Fibroblast of villous mesenchyme (primary cell): ENCODE measurements at places on chromosomes 7 and 10.

DNA sequence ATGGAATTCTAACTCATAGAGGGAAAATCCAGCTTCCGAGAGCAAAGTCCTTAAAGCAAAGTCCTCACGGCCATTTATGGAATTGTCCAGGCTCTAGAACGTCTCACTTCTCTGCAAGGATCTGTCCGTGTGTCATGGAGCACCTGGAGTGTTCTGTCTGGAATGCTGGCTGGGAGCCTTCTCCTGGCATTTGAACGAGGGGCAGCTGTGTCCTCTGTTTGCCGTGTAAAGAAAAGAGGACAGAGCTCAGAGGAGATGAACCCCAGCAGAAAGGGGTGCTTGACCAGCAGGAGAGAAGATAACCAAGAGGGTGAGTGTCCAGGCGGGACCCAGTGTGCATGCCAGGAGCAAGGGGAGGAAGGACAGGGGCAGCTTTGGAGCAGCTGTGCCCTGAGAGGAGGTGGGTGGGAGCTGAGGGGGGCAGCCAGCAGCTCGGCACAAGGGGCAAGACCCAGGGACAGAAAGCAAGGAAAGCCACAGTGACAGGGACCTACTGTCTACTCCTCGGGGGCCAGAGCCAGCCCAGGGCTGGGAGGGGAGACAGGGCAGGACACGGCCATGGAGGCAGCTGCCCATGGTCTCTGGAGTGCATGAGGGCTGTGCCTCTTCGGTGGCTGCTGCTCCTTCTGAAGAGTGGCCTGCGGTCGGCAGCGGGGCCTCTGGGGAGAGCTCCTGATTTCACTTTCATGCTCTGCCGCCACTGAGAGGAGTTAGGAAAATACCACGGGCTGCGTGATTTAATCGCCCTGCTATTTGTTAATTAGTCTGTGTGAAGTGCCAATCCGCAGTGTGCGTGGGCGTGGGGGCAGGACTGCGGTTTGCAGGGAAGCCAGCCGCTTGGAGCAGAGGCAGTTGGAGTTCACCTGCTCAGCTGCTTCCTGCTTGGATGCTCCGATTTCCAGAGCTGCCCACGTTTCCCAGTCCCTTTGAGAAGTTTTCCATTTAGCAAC is 149.3 kb upstream of the SHH start:
- peak; percentile 6 for DNase-seq

DNA sequence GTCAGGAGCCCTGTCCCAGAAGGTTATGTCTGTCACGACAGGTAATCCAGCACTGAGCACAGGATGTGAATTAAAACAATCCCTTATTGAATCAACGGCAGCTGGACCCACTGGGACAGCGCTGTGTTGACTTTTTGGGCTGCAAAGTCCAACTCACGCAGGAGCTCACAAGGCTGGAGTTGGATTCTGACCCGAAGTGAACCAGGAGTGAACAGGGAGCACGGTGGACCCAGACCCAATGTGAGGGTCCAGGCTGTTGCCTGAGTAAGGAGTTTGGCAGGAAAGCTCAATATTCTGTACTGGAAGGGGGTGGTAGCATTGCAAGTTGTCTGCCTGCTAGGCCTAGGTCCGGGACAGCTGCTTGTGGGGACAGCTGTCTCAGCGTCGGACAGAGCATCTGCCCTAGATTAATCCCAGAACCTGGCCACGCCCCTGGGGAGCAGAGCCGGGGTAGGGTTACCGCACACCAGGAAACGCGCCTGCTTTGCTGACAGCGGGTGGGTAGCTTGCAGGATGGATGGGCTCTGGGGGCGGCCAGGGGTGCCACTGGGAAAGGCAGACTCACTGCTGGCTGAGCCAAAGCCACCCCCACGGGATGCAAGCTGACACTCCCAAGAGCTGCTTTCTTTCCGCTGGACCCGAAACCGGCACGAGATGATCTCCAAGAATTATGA is 24.0 kb downstream of the COL26A1 start:
- DNase-seq: no peak

DNA sequence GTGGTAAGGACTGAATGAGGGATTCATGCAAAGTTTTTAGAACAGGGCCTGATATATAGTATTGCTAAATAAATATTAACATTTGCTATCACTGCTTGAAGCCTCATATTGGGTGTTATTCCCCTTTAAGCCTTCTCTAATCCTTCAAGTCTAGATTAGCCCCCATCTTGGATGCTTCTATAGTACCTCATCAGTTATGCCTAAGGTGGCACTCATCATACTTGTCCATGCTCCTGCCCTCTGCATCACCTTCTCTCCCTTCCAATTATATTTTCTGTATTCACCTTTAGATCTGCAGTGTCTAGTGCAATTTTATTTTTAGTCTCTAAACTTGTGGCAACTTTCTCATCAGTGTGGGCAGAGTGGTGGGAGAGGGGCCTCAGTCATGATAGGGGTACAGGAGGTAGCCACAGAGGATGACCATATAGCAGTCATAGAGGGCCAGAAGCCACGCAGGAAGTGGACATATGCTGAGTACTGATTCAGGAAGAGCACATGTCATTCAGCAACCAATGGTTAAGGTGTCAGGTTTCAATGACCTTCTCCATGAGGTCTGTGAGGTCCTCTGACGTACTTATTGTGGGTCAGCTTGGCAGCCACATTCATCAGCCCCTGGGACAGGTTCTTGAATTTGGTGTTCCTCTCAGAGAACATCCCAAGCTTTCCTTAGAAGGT is 2.5 kb downstream of the ENTPD1 start:
- no peak for DNase-seq

DNA sequence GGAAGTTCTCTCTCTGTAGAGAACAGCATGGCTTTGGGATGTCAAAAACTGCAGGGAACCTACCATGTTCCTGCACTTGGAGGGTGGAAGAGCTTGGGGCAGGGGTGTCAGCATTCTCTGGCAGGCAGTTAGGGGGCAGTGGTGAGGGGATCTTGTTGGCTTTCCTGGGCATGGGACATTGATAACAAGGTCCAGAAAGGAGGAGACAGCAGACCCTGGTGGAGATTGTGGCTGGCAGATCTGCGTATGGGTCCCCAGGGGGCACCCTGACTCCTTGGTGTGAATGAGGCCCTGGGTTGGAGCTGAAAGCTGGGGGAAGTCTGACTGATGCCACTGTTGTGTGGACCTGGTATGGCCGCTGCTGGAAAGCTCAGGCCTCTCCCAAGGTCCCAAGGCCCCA is 22.9 kb upstream of the CAMK2B start:
- DNase-seq: peak; percentile 58

GRCh38 chr7:3598854-3599253 is 297.8 kb downstream of the SDK1 start:
- DNase-seq: no peak

- DNase-seq: no peak
These were observed 45.9 kb downstream of the MCMBP start for GRCh38 chr10:119826771-119827170.

DNA sequence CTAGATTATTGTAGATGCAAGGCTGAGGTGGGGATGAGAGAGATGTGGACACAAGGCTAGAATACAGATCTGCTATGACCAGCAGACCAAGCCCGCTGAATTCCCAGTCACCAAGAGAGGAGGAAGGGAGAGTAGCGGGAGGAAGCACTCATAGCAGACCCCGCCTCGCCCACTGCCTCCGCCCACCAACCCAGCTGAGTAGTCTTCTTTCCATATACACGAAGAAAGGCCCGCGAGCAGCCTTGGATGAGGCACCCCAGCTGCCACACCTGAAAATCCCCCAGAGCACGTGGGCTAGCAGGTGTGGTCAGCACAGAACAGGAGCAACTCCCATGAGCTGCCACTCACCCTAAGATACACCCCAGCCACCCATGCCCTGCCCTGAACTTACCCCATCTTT is 7.9 kb upstream of the H2BK1 start:
- no peak for DNase-seq

DNA sequence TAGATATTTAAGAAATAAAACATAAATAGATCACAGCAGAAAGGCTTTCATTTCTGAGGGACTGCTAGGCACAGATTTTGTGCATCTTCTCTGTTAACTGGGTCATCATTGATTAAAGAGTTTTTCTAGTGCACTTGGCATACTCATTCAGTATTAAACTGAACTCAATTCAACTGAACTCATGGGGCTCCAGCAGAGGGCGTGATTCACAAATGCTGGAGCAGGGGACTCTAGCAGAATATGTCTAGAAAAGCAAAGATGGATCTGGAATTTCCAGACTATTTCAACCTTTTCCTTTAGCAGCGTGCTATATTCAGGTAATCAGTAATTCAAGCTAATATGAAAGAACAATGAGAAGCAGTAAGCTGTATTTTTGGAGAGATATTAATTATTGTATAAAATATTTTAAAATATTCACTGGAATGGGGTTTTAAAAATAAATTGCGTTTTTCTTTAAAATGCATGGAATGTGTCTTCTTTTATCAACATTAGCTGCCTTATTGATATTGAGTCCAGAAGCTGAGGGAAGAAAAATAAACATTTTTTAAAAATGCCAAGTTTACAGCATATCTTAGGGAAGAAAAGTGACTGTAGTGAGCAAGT is 296.8 kb upstream of the CACNA2D1 start:
- peak; percentile 55 for DNase-seq

- no peak for DNase-seq
These were observed 140.5 kb downstream of the LRRC4 start for GRCh38 chr7:127890726-127891125.

DNA sequence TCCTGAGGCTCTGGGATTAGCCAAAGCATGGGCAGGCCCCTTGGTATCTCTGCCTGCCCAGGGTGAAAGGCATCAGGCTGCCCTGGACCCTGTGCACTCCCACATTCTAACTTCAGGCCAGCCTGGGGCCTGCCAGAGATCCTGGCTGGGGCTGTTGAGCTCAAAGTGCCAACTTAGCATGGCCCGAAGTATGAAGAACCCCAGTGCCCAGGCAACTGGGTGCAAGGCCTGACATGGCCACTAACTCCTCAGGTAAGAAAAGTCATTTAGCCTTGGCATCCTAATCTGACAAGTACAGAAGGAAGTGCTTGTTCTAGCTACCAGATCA is 43.2 kb downstream of the FAM53B start:
- no peak for DNase-seq

DNA sequence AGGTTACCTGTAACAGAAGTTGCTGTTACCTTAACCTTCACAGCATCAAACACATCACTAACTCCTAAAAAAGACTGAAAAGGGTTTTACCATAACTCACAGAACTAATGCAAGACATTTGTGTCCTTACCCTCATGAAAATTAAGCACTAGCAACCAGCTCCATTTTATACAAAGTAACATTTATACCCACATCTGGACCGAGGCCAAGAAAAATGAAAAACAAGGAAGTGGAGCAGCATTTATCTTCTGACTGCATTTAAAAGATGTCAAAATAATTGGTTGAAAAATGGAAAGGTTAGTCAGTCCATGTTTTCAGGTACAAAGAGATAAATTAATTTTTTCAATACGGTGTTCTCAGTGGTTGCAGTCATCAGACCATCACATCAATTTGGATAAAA is 3.1 kb upstream of the RBP4 start:
- no peak for DNase-seq

GRCh38 chr10:11504566-11505285 is 106.7 kb downstream of the USP6NL start:
- DNase-seq: no peak

- peak; percentile 8 for DNase-seq
These were observed 400.0 kb downstream of the PHF14 start for GRCh38 chr7:11373546-11374142.

- no peak for DNase-seq
These were observed 83.1 kb upstream of the A1CF start for GRCh38 chr10:50968386-50969091.

DNA sequence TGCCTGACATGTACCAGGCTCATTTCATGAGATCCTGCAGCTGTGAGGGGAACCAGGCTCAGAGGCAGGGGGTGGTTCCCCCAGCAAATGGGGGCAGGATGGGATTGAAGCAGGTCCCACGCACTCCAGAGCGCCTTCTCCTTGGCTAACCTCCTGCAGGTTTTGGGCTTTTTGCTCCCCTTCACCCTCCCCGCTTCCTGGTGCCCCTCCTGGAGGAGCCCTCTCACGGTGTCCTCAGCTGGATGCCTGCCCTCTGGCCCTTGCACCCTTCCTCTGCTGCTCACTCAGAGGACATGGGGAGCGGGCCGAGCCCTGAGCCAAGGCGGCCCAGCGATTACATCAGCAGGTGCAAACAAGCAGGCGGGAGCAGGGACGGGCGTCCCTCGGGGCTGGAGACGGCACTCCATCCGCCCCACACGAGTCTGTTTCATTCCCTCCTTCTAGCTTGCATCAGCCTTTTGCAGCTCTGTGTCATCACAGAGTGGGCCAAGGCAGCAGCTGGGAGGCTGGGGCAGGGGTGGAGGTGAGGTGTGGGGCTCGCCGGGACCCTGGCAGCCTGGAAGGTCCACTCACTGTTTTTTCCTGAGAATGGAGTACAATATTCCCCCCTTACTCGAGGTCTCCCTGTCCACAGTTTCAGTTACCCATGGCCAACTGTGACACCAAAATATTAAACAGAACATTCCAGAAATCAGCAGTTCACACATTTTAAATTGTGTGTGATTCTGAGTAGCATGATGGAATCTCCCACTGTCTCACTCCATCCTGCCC is 52.7 kb upstream of the SLC29A3 start:
- DNase-seq: peak; percentile 95

DNA sequence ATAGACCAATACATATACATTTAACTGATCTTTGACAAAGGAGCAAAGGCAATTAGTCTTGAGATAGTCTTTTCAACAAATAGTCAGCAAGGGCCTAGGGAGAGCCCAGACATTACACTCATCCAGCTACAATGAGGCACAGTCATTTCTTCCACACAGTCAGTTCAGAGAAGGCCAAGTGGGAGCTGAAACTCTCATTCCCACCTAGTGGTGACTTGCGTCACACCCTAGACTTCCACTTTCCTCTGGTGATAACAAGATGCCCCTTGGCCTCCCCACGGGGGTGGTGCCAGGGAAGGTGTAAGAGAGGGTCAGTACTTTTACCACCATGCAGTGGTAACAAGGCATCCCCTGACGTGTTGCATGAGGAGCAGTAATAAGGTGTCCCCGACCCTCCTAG is 8.0 kb downstream of the FRMPD2 start:
- no peak for DNase-seq

- no peak for DNase-seq
These were observed 142.8 kb downstream of the CYP26A1 start for GRCh38 chr10:93216341-93216985.

DNA sequence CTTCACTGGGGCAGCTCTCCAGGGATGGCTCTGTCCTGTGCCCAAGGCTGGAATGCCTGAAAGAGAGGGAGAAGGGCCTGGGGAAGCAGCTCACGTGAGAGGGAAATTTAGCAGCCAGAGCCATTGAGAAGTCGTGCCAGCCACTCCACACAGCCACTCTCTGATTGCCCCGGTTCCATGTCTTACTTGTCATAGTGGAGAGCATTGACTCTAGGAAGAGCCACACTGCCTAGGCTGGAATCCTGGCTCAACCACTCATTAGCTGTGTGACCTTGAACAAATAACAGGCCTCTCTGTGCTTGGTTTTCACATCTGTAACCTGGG is 728.0 kb downstream of the PARD3 start:
- no peak for DNase-seq

DNA sequence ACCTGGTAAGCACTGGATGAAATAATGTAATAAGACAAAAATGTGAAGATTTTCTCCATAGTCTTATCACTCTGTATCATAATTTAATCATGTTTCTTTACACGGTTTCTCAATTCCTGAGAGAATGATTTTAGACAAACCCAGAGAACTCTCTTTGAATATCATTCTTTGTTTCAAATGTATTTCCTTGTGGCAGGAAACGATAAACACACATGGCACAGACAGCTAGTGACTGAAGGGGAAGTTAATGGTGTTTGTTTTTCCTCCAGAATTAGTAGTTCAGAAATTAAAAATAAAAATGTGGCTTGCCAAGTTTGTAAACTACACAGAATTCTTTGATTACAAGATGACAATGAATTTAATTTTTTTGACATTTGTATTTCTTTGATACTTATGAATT is 163.7 kb upstream of the PRPS1L1 start:
- no peak for DNase-seq
